Kidney glomerular epithelial cell (primary cell): ENCODE measurements at places on chromosomes 16 and 17.

DNA sequence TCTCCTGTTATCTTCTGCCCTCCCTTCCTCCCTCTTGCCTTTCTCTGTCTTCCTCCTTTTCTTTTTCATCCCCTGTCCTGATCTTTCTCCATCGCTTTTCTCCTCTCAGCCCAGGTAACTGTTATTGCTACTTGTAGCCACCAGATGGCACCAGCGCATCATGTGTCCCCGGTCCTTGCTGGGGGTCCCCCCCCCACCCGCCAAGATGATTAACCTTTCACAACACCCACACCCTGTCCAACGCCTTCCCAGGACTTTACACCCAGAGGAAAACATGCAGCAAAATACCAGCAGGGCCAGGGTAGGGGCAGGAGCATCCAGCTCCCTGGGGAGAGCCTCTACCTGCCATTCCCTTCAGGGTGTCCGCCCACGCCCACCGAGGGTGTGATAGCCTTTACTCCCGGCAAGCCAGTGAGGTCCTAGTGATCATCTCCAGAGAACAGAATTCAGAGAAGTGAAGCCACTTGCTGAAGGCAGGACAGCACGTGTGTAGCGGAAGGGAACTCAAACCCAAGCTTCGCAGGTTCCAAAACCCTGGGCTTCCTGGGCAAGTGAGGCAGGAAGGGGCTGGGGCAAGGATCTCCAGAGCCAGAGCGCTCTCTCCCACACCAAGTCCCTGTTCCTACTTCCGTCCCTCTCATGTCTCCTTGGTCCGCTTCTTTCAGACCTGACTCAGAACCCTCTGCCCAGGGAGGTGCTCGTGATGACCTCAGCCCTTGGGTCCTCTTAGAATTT, 13.4 kb upstream of the TAC4 start:
- DNase-seq: peak; percentile 65

- no peak for DNase-seq
These were observed 44.7 kb upstream of the KCNJ16 start for GRCh38 chr17:70030371-70030770.

DNA sequence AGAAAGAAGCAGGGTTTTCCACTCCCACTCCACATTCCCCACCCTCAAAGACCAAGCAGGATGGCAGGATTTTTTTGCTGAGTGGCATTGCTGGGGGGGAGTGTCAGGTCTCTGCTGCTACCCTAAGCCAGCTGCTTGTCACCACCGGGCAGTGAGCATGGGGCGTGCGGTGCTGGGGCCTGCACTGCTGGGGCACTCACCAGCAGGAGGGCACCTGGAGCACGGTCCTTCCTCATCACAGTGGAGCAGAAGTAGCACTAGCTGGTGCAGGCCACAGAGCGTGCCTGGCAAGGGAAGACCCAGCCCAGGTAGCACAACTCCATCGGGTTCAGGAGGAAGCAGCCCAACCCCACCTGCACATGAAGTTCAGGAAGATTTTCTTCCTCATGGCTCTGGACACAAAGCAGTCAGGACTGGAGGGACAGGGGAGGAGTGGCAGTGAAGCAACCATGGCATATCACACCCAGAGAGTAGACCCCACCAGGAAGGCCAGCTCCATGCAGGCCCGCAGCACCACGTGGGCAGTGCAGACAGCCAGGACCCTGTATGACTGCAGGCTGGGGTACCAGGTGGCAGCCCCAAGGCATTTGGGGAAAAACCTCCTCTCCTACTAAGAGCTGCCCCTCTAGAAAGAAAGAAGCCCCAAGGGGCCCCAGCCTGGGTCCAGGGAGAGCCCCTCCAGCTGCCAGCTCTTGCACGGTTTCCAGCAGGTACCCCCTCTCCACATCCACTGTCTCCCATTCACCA, 16.7 kb upstream of the MYO18A start:
- DNase-seq: no peak

GRCh38 chr17:21452377-21453143, 76.4 kb downstream of the KCNJ12 start:
- DNase-seq: peak; percentile 42

GRCh38 chr16:68068926-68069325, 16.2 kb upstream of the NFATC3 start:
- DNase-seq: no peak

DNA sequence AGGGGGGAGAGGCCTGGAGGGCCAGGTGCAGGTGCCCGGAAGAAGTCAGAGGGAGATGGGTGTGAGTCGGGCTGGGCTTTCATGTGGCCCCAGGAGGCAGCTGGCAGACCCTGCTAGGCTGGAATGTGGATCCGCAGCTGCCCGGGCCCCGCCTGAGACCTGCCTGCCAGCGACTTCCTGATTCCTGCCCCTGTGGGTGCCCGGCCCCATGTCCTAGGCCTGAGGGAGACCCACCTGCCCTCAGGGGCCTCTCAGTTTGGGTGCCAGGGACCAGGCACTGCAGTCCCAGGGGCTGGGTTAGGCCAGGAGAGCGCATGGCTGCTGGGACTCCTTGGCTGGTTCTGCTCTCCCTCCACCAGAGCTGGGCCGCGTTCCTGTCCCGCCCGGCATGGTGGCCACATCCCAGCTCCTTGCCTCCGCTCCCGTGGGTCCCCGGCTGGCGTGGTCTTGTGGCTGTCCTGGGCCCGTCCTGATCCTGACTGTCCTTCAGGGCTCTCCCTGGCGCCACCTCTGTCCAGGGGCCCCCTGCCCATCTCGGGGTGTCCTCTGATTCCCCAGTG, 22.1 kb upstream of the SPNS2 start:
- no peak for DNase-seq

GRCh38 chr17:78838574-78839005, 2.0 kb downstream of the USP36 start:
- peak; percentile 12 for DNase-seq

DNA sequence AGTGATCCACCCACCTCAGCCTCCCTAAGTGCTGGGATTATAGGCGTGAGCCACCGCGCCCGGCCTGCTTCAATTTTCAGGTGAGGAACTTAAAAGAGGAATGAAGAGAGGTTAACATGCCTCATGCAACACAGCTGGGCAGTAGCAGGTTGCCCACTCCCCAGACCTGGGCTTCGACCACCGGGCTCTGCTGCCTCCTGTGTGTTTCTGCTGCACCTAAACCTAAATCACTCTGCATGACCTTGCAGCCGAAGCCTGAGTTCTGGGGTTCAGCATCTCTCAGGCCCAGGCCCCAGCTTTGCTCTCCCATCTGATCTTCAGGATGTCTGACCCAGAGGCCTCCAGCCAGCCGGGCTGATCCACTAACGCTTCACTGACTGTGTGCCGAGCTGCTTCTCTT, 112.6 kb downstream of the OR1D5 start:
- DNase-seq: no peak

DNA sequence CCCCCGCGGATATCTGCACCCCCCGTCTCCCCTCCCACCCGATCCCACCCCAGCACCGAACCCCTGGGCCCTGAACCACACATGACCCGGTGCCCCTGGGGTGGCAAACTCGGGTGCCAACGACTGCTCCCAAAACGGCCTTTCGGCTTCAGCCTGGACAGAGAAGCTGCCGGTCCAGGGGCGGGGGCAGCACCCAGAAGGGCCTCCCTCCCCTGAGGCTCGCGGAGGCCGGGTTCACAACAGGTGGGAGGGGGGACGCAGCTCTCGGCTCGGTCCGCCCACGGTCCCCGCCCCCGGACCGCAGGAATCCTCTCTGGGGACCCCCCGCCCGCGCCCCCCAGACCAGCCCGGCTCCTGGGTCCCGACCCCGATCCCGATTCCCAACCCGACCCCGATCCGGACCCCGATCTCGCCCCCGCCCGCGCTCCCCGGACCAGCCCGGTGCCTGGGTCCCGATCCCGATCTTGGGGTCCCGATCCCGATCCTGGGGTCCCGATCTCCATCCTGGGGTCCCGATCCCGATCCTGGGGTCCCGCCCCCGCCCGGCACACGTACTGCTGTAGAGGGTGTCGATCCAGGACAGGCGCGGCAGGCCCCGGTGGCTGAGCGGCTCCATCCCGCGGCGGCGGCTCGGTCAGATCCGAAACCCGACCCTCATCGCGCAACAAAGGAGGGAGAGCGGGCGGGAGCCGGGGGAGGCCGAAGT, 516 bp downstream of the ABR start:
- no peak for DNase-seq

DNA sequence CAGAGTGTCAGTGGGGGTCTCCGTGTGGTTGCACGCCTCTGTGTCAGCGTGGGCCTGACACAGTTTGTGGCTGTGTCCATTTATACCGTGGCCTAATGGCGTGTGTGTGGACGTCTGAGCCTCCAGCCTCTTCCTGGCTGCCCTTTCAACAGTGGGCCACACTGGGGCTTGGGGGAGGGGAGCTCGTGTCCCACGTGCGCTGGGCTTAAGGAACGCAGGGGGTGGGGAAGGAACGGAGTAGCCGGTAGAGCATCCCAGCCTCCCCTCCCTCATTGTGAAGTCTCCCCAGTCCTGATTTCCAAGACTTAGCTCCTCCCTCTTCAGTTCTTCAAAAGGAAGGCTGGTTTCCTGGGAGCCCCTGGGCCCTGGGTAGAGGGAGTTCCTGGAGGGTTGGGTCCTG, 9.5 kb upstream of the HES7 start:
- DNase-seq: no peak

DNA sequence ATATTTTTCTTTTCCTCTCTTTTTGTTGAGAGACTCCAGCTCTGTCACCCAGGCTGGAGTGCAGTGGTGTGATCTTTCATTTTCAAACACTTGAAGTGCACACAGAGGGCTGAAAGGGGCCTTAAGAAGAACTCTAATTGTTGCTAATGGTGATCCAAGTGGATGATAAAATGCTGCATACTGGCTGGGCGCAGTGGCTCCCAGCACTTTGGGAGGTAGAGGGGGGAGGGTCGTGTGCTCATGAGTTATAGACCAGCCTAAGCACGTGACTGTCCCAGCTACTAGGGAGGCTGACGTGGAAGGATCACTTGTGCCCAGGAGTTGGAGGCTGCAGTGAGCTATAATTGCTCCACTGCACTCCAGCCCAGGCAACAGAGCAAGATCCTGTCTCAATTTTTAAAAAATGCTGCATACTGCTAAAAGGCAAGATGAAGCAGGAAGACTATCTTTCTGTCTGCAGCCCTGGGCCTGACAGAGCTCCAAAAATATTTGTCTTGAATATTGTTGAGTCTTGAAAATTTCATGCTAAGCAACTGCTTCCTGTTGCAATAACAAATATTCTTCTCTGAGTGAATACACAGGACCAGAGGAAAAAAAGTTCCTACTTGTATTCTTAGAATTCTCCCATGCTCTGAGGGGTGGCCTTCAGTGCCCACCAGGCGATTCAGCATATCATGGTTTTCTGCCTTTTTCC, 63.7 kb upstream of the AKTIP start:
- no peak for DNase-seq

GRCh38 chr16:476039-476438, 50.6 kb downstream of the RAB11FIP3 start:
- no peak for DNase-seq

DNA sequence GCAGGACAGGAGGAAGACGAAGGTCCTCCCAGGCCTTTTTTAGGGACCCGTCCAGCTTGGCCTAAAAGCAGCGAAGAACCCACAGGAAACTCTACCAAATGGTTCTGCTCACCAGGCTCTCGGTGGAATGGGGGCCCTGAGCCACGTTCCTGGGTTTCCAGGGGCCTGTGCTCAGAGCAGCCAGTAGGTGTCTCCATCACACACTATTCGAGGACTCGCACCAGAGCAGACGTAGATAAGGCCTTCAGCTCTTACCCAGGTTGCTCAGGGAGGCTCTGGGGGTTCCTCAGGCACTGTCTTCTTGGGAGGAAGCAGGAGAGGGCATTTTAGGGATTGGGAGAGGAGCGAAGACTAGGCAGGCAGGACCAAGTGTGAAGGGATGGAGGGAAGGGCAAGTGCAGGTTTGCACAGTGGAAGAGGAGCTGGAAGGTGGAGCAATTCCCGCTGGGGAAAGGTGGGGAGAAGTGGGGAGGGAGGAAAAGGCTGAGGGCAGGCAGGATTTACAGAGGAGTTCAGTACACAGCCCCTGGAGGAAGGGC, 157.1 kb downstream of the RGS9 start:
- DNase-seq: peak; percentile 41

GRCh38 chr17:1764284-1764683, 2.4 kb downstream of the SERPINF1 start:
- DNase-seq: no peak

- DNase-seq: no peak
These were observed 15.2 kb downstream of the CLTC start for GRCh38 chr17:59634632-59635541.

DNA sequence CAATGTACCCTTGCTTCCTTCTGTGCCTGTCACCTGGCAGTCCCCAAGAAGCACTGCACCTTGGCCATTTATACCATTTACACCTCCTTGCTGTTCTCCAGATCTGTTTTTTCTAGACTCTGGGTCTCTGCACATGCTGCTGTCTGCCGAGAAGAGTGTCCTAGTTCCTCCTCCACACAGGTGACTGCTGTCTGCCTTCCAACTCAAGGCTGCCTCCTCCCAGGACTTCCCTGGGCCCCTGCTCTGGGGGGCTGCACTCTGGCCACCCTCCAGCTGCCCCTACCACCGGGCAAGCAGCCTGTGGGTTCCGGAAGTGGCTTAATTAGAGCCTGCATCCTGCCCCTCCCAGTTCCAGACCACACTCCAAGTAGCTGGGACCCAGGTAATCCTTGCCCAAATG, 5.7 kb upstream of the LIMD2 start:
- no peak for DNase-seq

DNA sequence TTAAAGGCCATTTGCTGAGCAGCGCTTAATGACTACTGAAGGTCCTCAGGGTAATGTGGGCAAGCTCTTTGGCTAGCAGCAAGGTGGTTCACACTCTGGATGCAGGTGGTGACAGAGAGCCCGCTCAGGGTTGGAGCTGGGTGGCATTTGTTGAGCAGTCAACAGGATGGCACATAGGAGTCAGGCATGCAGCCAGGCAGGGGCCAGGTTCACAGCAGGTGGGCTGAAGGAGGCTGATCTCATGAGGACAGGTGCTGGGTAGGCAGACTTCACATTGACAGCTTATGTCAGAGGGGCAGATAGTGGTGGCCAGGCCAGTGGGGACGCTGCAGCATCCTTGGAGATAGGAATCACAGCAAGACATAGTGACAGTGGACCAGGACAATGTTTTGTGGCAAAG, 4.5 kb downstream of the KRTAP3-1 start:
- DNase-seq: no peak

- no peak for DNase-seq
These were observed 158.6 kb upstream of the CDH5 start for GRCh38 chr16:66207883-66208265.

DNA sequence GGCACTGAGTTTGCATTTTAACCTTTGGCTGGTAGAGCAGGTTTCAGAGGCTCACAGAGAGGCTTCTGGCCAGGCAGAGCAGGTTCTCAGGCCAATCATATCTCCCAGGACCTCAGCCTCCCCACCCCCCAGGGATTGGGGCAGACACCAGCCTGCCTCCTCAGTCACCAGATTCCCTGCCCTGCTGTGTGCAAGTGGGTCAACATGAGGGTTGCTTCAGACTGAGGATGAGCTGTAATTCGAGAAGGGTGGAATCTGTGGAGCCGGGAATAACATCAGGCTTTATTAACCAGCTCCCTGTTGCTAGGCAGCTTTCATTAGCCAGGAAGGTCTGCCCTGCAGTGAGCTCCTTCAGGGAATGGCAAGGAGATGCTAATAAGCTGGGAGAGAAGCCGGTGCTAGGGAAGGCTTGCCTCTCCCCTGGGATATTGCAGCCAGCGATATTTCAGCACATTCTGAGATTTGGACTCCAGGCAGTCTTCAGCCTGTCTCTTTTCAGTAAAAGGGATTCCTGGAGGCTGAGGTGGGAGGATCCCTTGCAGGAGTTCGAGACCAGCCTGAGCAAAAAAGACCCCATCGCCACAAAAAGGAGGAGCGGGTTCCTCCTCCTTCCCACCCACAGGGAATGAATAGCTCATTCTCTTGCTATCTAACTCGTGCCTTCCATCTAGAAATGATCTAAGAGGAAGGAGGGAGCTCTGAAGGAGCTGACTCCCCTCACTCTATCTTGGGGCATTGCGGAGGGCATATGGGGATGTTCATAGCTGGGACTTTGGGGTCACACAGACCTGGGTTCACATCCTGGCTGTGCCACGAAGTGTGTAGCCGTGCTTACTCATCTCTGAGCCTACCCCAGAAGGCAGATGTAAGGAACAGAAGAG, 10.7 kb downstream of the SGSM2 start:
- peak; percentile 66 for DNase-seq
